T1000 (cell line): ENCODE measurements at places on chromosomes 5 and 9.

DNA sequence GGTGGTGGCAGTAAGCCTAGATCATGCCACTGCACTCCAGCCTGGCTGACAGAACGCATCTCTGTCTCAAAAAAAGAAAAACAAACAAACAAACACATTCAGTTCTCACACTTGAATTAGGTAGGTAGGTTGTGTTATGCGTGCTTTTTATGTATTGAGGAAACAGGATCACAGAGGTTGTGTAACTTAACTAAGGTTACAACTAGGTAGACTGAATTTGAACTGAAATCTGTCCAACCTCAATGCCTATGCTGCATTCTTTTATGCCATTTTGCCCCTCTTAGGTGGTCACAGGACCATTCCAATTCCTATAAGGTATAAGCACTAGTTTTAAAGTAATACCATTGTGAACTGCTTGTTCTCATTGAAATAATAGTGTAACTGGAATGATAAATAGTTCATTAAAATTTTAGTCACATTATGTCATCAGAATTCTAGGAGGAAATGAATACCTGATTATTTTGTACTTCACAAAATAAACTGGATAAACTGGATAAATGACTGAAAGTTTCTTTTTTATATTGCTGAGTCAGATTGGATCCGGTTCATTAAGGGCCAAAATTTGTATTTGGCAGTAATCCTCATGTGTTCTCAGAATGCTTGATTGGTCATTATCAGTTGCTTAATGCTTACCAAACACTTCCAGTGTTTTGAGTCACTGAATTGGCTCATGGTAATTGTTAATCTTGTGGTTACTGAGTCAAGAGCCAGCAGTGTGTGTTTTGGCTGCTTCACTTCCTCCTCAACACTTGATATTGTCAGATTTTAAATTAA is 7.1 kb downstream of the UBAP1 start:
- DNase-seq = no peak

DNA sequence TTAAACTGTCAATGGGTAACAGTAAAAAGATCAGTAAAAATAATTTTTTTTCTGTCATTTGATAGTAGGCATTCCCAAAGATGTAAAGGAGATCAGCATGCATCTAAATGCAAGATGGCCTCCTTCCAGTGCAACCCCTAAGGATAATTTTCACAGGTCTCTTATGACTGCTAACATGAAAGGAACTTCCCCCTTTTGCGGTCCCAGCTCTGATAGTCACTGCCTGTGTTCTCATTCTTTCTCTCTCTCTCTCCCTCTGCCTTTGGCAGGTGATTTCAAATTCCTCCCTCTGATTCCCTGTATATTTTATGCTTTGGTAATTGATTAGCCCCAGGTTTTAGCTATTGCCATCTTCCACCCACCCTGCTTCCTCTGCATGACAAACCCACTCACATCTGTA is 8.9 kb downstream of the SPINK14 start:
- no peak for DNase-seq

GRCh38 chr5:74072646-74073045 is 446.6 kb downstream of the ARHGEF28 start:
- DNase-seq = no peak

DNA sequence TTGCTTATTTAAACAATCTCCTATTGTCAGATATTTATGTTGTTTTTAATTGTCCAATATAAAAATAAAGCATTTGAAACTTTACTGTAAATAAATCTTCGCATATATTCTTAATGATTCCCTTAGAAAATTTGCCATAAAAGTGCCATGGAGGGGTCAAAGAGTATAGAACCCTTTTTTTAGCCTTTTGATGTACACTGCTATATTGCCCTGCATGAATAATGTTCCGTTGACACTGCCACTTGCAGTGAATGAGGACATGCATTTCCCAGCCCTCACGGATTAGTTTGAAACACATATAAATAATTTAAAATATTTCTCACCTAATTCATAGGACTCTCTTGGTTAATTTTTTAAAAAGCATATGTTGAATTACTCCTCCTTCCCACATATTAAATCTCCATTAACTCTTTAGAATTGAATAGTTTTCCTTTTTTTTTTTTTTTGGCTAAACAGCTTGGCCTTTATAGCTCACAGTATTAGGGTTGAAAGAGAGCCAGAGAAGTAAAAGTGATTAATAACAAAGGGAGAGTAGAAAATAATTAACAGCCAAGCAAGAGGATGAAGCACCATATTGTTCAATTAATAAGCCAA is 129.8 kb upstream of the SGCD start:
- DNase-seq = no peak

DNA sequence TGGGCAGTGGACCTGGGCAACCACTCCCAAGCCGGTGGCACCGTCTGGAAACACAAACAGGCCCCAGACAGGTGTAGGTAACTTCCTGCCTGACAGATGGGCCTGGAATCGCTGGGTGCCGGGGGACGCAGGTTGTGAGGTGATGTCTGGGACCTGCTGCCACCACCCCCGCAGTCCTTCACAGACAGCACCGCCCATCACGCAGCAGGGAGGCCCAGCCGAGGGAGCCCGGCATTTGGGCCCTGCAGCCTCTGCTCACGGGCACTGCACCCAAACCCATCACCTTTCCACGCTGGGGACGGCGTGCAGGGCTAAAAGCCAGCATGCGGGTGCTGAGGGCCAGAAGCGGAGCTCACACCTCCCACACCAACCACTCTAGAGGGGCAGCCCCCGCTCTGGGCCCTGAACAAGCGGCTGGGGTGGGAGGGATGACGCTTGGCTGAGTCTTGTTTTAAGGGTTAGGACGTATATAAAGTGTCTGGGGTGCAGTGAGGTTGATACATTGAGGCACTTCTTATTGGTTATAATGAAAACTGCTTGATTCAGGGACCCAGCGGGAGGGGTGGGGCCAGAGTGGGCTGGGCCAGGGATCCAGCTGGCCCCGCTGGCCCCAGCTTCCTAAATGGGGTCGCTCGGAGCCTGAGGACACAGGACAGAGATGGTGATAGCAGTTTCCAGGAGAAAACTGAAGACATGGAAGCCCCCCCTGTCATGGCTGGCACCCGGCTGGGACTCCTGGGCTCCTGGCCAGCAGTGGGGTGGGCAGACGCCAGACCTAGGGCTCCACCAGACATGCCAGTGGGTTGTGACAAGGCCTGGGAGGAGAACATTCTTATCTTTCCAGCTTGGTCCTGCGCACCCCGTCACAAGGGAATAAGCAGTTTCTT is 11.3 kb downstream of the MYMK start:
- DNase-seq = no peak

DNA sequence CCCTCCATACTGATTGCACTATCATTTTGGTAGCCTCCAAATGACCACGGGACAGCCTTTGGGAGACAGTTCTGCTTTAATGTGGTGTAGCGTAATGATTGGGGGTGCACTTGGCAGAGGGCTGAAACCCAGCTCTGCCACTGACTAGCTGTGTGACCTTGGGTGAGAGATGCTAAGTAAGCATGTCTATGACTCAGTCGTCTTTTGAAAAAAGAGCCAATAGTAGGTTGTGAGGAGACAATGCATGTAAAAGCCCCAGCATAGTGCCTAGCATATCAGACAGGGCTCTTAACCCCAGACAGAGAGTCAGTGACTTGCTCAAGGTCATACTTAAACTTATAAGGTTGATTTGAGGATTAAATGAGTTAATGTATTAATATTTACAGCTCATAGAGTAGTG is 18.0 kb upstream of the CXCL14 start:
- DNase-seq = no peak

DNA sequence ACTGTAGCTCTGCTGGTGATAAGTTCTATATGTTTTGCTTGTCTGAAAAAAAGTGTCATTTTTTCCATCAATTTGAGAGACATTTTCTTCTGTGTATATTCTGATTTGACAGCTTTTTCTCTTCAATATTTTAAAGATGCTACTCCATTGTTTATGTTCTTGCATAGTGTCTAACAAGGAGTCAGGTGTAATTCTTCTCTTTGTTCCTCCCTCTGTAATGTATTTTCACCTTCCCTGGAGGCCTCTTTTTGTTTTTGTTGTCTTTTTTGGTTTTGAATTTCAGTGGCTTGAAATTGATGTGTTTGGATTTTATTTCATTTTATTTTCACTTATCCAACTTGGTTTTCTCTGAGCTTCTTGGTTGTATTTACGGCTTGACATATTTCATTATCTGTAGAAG is 75.8 kb downstream of the ADCY2 start:
- DNase-seq = no peak

DNA sequence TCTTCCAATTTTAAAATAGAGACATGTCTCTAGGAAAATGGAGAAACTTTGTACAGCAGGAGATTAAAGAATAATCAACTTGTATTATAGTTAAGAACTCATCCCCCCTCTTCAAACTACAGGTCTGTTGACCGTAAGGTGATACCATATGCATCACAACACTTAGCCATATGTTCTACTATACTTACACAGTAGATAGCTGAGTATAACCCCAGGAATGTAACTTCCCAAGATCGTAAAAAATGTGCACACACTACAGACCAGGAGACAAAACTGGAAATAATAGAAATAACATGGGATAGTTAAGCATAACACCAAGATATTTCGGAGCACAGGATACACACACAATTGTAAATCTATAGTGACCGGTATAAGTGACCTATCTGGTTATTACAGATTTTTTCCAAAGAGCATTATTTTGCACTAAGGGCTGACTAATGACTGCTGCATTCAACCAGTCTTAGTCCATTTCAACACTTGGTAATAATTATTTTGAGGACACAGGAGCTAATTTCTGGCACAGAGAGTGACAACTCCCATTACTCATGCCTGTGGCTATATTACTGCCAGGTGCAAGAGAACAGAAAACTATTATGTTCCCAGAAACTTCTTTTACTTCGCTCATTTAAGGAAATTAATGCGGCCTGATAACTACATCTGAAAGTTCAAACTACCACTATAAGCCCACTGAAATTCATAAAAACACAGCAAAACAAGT is 15.4 kb upstream of the ZNF622 start:
- DNase-seq = no peak

DNA sequence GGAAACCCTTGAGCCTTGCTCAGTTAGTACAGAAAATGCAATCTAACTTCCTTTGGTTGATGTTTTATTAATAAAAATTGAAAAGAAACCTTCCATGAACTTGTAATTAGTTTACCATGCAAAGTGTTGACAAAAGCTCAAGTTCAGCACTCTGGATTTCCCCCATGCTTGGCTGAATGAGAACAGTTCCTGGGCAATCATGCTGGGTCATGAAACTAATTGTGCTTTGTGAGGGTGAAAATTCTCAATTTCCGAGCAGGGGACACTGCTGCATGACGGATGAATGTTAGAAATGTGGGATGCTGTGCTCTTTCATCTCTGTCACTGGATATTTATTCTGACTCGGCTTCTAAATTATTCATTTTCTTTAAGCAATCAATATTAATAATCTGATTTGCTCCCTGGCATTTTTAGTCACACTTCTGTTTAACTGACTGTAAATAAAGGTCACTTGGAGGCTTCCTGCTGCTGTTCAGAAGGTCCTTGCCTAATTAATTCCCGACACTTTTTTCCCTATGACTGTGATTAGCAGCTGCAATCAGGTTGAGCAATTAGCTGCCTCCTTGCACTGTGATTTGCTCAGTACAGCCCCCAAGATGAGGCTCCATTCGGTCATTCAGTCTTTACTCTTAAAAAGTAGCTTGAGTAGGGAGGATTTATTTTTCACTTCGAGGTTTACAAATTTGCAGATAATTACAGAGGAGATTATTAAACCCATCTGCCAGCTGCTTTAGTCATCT is 678.1 kb upstream of the ZNF608 start:
- DNase-seq = no peak

GRCh38 chr9:91117959-91118703 is 243.6 kb downstream of the AUH start:
- no peak for DNase-seq

DNA sequence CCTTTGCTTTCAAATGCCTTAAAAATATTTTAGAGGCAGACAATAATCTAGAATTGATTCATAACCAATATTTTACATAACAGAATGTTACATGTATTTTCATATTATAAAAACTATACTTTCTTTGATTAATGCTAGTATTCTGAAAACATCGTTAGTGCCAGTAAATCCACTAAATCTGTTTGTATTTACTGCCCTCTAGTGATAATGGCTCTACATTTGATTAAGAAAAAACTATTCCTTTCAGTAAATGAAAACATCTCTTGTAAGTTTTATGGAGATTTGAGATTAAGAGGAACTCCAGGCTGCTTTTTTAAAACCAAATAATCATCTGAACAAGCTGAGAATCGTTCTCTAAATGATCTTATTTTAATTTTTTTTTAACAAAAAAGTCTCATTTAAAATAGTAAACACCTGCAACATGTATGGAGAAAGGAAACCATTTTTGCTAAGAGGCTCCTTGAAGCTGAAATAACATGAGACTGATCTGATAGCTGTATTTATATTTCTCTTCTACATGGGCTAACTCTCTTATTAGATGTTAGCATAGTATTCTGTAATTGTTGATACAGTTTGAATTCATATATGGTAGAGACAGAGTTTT is 424.7 kb downstream of the RAB3C start:
- no peak for DNase-seq
